ENCODE measurements at places on chromosomes 12 and 14. TPM values are rescaled to one million over a fixed set of nuclear protein-coding genes. Genes with fewer than 3 reads are reported as not detected.

Gene LHX5
- polyA plus RNA-seq: not detected

Gene KRT82
- not detected for polyA plus RNA-seq

Gene VRTN
- polyA plus RNA-seq: not detected

Gene ZNF605
- 0.48 TPM for polyA plus RNA-seq

Gene HCAR1
- polyA plus RNA-seq: not detected

Gene CEBPE
- polyA plus RNA-seq: 0.73 TPM

Gene RNF212B
- not detected for polyA plus RNA-seq

Gene KLRC2
- polyA plus RNA-seq: not detected

Gene DEPDC4
- polyA plus RNA-seq: not detected

Gene TSPAN9
- 0.34 TPM for polyA plus RNA-seq

Gene HOXC4
- not detected for polyA plus RNA-seq

Gene RNASE12
- not detected for polyA plus RNA-seq

Gene LRFN5
- polyA plus RNA-seq: not detected

Gene KRT81
- polyA plus RNA-seq: not detected

Gene MUCL1
- polyA plus RNA-seq: not detected

Gene GPRC5D
- polyA plus RNA-seq: not detected

Gene TC2N
- 0.55 TPM for polyA plus RNA-seq

Gene PLEKHD1
- not detected for polyA plus RNA-seq

Gene NTN4
- polyA plus RNA-seq: not detected

Gene RTN1
- 40.2 TPM for polyA plus RNA-seq

Gene ZNF891
- 0.18 TPM for polyA plus RNA-seq

Gene KLHL33
- 0.03 TPM for polyA plus RNA-seq

Gene YBX3
- polyA plus RNA-seq: 131 TPM

Gene RDH12
- polyA plus RNA-seq: not detected

Gene ST8SIA1
- not detected for polyA plus RNA-seq

Gene RNFT2
- 0.05 TPM for polyA plus RNA-seq

Gene ABHD12B
- 0.45 TPM for polyA plus RNA-seq

Gene WNT1
- 0.09 TPM for polyA plus RNA-seq

Gene KRT77
- polyA plus RNA-seq: not detected

Gene CEP170B
- 0.06 TPM for polyA plus RNA-seq

Gene FLRT2
- polyA plus RNA-seq: 0.01 TPM

Gene PRIM1
- polyA plus RNA-seq: 5.6 TPM

Gene ARHGDIB
- 1,854 TPM for polyA plus RNA-seq

Gene PTGER2
- 59.3 TPM for polyA plus RNA-seq

Gene PTPRB
- not detected for polyA plus RNA-seq

Gene LEMD3
- 12.3 TPM for polyA plus RNA-seq
